Karpas-422 (cell line): ENCODE measurements at places on chromosomes 16 and 17.
A peak's percentile ranks its signal among the peaks of the same experiment; 100 is the strongest.

DNA sequence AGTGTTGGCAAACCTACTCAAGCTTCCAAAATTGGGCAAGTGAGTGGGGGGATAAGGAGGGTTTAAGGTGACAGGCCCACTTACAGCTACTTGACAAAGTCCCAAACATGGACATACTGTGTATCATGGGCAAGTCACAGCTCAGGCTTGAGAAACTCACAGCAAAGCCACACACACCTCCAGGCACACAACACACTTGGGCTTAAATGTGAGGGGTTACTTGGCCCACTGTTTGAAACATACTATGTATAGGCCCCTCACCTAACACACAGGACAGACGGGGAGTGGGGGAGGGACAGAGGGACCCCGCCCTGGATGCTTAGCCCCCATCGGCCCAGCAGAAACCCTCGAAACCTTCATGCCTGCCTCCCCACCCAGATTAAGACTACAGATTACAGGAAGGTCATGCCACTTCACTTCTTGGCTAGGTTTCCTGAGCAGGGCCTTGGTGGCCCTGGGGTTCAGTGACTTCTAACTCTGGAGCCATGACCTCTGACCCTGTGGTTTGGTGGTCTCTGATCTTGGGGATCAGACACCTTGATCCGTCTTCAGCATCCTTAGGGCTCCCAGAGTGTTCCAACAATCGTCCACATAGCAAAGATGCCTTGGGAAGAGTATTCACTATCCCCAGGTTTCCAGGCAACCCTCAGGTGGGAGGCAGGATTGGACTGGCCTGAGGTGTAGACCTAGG lies 2.3 kb upstream of the SAMD14 start:
- DNase-seq = no peak

DNA sequence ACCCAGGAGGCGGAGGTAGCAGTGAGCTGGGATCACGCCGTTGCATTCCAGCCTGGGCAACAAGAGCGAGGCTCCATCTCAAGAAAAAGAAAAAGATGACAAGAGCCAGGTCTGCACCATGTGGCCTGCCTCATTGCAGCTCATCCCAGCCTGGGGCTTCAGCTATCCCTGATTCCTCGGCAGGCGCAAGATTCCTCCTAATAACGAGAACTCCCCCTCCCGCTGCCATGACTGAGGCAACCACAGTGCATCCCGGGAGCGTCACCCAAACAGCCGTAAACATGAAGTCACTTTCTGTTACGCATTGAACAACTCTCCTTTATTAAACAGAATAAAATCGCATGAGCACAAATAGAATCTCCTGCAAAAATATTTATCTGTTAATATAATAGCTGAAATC lies 120.6 kb downstream of the MGAT5B start:
- no peak for DNase-seq

DNA sequence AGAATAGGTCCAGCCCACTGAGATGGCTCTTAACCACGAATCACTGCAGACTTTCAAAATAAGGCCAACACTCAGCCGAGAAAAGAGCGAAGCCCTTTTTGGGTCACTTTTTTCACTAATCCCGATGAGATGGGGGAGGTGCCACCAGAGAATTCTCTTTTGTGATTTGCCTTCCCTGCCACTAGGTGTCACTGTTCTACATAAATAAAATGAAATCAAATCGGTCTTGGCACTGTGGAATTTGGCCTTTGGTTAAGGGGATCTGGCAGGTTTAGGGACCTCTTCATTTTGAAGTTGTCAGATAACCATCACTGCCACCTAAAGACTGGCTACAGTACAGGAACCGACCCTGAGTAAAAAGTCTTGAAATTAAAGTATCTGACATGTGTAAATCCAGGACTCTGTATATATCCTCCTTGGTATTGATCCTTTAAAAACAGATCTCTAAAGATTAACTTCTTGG lies 147.0 kb downstream of the HS3ST4 start:
- peak; percentile 85 for DNase-seq

DNA sequence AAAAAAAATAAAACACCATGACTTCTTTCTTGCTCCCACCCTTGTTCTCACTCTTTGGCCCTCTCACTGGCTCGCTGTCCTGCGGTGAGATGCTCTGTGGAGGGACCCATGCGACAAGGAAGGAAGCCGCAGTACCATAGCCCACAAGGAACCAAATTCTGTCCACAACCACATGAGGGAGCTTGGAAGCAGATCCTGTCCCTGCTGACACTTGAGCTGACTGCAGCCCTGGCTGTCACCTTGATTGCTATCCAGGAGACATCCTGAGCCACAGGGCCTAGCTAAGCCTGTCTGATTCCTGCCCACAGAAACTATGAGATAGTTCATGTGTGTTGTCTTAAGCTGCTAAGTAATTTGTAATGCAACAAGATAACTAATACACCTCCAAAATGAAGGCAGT lies 4.8 kb upstream of the MT2A start:
- no peak for DNase-seq

- no peak for DNase-seq
Measured at GRCh38 chr16:54289945-54290832, 3.6 kb upstream of the IRX3 start.

- DNase-seq = no peak
Measured at GRCh38 chr16:26644912-26645543, 421.7 kb upstream of the C16orf82 start.

GRCh38 chr16:24939738-24940137 lies 75.4 kb downstream of the ARHGAP17 start:
- no peak for DNase-seq

DNA sequence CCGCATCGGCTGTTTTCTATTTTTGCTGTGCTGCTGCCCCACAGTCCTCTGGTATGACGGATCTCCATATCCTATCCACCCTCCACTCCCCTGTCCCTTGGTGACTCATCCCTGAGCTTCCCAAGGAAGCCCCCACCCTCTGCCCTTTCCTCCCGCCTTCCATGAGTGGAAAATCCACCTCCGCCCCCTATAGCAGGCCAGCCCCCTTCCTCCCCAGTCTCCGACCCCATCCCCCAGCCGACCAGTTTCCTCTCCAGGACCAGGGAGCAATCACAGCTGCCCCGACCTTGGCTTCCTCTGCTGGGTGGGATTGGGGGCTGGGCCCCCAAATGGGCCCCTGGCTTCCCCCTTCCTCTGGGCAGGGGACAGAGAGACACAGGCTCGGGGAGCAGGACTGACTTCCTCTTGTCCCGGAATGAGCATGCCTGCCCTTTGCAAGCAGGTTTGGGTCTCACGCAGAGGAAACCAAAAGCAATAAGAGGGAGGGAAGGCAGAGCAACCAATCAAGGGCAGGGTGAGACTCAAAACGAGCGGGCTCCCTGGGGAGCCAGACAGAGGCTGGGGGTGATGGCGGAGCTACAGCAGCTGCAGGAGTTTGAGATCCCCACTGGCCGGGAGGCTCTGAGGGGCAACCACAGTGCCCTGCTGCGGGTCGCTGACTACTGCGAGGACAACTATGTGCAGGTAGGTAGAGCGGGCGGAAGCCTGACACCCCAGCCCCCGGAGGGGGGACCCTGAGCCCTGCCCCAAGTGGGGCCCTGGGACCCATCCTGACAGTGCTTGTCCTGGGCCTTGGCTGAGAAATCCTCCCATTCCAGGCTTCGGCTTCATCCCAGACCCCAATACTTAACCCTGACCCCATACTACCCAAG lies at the start of the genes ABI3 and GNGT2:
Gene ABI3, plus strand, starts transcription at position 550 of the 872 bp plus-strand sequence. Its CDS starts 18 bp downstream, at position 568.
Gene GNGT2, minus strand, starts transcription at position 417 of the 872 bp plus-strand sequence. CDS start 3,152 bp downstream, outside the sequence.
- peak; percentile 97 for DNase-seq

DNA sequence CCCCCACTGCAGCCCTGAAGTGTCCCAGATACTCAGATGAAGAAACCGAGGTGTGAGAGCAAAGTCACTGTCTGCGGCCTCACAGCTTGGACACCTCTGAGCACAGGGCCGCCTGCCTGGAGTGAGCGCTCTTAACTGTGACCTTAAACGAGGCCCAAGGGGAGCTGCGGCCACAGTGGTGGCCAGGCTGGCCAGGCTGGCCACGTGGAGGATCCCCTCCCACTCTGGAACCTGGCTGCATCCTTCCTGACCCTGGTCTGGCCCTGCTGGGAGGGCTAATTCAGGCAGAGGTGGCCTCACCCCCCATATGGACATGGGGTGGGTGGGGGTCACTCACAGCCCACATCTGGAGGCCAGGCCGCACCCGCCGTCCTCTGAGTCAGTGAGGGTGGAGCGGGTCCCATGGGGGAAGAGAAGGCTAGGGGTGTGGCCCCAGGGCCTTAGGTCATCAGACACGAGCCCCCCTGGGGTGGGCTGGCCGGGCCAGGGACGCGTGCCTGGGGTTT lies 6.6 kb downstream of the VASN start:
- DNase-seq = no peak

GRCh38 chr17:74736513-74737298 lies at the start of gene RAB37:
TSS of gene RAB37 (plus strand) at chr17:74737256. CDS start at chr17:74737273, 17 bp downstream.
- DNase-seq = peak; percentile 79

DNA sequence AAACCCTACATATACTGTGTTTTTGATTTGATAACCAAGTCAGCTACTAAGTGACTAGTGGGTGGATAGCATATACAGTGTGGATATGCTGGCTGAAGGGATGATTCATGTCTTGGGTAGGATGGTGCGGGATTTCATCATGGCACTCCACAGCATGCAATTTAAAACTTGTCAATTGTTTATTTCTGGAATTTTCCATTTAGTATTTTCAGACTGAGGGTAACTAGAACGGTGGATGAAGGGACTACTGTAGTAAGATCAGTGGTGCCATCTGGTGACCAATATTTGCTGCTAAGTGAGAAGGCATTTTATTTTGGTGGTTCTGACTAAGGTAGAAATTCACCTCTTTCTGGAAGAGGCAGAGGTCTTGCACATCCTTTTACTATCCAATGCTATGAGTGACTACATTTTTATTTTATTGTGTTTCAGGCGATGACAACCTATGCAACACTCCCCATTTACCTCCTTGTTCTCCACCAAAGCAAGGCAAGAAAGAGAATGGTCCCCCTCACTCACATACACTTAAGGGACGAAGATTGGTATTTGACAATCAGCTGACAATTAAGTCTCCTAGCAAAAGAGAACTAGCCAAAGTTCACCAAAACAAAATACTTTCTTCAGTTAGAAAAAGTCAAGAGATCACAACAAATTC lies 3.1 kb downstream of the CDC6 start:
- DNase-seq = peak; percentile 76
